Diencephalon (tissue), 1 donor: ENCODE measurements at places on chromosomes 6 and 20. TPM values are rescaled to one million over a fixed set of nuclear protein-coding genes. Genes with fewer than 3 reads are reported as not detected.

SLC22A3 gene
- total RNA-seq: 3.9 TPM

STX7 gene
- total RNA-seq: 73.6 TPM

RGS17 gene
- 81.2 TPM for total RNA-seq

ZNF391 gene
- total RNA-seq: 6.2 TPM

JPH2 gene
- 0.46 TPM for total RNA-seq

TMEM217 gene
- total RNA-seq: 1.8 TPM

TMC2 gene
- 3.5 TPM for total RNA-seq

TMEM200A gene
- 21.2 TPM for total RNA-seq

DOK5 gene
- total RNA-seq: 26.8 TPM

PGC gene
- total RNA-seq: not detected

ZNF451 gene
- 147 TPM for total RNA-seq

SCRT2 gene
- 0.92 TPM for total RNA-seq

APCDD1L gene
- not detected for total RNA-seq

C6orf132 gene
- 0.23 TPM for total RNA-seq

DACT2 gene
- 4.6 TPM for total RNA-seq

RAET1L gene
- total RNA-seq: 0.23 TPM

PPDPF gene
- total RNA-seq: 66.2 TPM

DYNLRB1 gene
- 59.5 TPM for total RNA-seq

RBM24 gene
- 11.5 TPM for total RNA-seq

NMBR gene
- total RNA-seq: 9.7 TPM

TTK gene
- 10.1 TPM for total RNA-seq

ERVFRD-1 gene
- not detected for total RNA-seq

OGFR gene
- total RNA-seq: 20.5 TPM

C20orf141 gene
- not detected for total RNA-seq

RAD21L1 gene
- total RNA-seq: not detected

FOXC1 gene
- 5.1 TPM for total RNA-seq

ELOVL2 gene
- 35.3 TPM for total RNA-seq

GFOD1 gene
- 35.5 TPM for total RNA-seq

GMDS gene
- total RNA-seq: 15.7 TPM

CST1 gene
- total RNA-seq: not detected

ANGPT4 gene
- total RNA-seq: 0.23 TPM

CENPW gene
- 4.2 TPM for total RNA-seq

BANF2 gene
- not detected for total RNA-seq

SLC17A3 gene
- not detected for total RNA-seq

ZC2HC1B gene
- not detected for total RNA-seq

RAMACL gene
- total RNA-seq: 2.1 TPM

APOBEC2 gene
- total RNA-seq: not detected

TBX18 gene
- 7.6 TPM for total RNA-seq

MTRF1L gene
- total RNA-seq: 20.5 TPM

PAX1 gene
- not detected for total RNA-seq

SLC17A2 gene
- total RNA-seq: not detected

ROMO1 gene
- 66.0 TPM for total RNA-seq

FHL5 gene
- 0.92 TPM for total RNA-seq

CRIP3 gene
- total RNA-seq: 6.7 TPM

MOG gene
- total RNA-seq: 1.4 TPM

GSTA5 gene
- total RNA-seq: not detected

COL9A3 gene
- total RNA-seq: 7.8 TPM

PNLDC1 gene
- 0.23 TPM for total RNA-seq

RIPOR2 gene
- 33.4 TPM for total RNA-seq

RHAG gene
- 0.92 TPM for total RNA-seq

FERMT1 gene
- 3.0 TPM for total RNA-seq

CLVS2 gene
- total RNA-seq: 43.6 TPM
